Activated CD4-positive, alpha-beta T cell treated with anti-CD3 and anti-CD28 coated beads, Interleukin-2, amount 50 U/mL, for 4 hours (primary cell): ENCODE measurements at places on chromosomes 5 and 9.

GRCh38 chr9:88974641-88975040, 16.6 kb upstream of the S1PR3 start:
- no peak for DNase-seq

DNA sequence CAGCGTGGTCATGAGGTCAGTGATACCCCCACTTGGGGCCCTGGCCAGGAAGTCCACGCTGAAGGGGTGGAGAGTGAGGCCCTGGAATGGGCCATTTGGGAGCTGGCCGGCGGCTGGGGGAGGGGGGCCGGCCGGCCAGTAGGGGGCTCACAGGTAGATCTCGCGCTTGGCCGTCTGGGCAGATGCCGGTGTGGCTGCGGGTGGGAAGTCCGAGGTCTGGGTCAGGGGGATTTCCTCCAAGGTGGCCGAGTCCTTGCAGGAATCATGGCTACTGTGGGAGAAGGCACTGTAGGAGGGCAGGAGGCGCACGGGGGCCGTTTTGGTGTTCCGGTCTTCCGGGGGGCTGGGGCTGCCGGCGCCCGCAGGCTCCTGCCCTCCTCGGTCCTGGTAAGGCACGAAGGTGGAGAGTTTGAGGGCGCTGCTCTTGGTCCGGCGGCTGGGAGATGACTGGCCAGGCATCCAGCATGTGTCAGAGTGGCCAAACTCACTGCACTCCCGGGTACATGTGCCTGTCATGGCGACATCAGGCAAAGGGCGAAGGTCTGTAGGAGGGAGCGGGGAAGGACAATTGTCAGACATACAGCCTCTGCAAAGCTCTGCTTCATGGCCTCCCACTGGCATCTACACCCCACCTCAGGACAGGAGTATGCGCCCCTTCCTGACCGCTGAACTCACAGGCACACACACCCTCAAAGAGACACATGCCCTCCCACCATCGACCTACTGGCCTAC, 24.1 kb downstream of the PCDH1 start:
- no peak for DNase-seq

GRCh38 chr9:34999576-34999975, 10.0 kb downstream of the DNAJB5 start:
- DNase-seq = no peak

DNA sequence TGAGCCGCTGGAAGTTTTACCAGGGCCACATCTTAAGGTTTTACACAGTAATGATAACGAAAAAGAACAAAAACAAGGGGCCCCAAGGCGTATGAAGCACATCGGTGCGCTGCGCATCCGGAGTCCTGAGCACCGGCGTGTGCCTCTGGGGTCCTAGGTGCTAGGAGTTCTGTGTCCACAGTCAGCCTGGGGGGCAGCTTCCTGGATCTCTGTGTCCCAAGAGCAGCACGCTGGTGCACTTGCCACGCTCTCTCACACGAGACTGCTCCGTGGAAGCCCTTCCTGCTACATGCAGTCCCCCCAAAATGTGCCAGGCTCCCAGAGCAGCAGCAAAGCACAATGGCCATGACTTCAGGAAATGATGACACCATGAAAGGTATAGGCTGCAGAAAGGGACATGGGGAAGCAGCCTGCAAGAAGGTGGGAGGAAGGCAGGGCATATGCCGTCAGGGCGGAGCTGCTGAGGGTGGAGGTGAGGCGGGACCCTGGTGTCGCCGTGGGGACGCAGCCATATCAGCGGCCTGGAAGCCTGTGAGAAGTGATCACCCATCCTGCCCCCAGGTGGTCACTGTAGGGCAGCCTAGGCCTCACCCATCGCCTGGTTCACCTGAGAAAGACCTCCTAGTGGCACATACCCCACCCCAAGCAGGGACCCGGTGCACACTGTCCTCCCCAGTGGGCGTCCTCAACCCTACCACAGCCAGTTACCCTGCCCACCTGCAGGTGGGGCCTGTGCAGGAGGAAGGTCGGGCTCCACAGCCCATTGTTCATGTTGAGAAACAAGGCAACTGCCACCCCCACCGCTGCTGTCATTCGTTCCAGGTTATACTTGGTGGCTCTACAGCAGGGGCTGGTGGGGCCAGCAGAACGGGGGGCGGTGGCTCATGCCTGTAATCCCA, 23.6 kb upstream of the SLC6A3 start:
- no peak for DNase-seq

DNA sequence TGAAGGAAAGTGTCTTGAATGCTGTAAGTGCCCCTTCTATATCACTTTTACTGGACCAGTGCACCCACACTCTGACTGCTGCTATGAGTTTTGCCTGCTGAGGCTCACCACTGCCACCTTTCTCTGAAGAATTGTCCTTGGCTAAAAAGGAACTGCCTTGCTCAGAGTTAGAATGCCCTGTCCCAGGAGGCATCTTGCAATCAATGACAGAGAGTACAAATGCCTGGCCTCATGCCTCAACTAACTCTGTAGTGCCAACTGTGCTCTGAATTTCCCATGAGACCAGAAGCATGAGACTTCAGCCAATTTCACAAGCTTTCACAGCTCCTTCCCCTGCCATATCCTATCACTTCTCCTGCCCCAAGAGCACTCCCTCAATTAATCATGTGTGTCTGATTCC, 569.7 kb downstream of the ZNF608 start:
- no peak for DNase-seq

- DNase-seq = no peak
Observed at GRCh38 chr5:73093943-73094342, 26.4 kb upstream of the TMEM171 start.

DNA sequence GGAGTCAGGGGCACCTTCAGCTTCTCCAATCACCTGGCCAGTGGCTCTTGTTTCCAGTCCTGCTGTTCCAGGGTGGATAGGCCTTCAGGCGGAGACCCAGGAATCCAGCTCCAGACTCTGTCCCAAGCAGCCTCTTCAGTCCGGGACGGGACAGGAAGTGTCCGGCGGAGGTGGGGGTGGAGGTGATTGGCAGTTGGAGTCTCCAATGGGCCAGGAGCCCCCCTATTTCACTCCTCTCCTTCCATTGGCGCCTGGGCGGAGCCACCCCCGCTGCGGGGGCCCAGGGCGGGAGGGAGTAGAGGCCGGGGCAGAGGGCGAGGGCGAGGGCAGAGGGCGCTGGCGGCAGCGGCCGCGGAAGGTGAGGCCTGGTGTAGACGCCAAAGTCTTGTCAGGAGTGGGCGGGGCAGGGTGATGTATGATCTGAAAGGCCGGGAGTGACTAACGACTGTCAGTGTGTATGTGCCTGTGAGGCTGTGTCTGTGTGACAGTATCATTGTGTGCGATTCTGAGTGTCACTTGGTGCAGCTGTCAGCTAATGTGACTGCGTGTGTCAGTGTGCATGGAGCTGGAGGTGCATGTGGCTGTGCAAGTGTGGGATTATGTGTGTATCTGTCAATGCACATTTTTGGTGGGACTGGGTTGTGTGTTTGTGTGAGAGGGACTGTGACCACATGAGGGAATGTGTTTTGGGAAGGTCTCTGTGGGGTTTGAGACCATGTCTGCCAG, at the start of gene IL11RA:
Gene IL11RA (plus strand): TSS at position 310 of the 726 bp plus-strand sequence. CDS start 3,033 bp downstream, outside the sequence.
- peak; percentile 45 for DNase-seq

DNA sequence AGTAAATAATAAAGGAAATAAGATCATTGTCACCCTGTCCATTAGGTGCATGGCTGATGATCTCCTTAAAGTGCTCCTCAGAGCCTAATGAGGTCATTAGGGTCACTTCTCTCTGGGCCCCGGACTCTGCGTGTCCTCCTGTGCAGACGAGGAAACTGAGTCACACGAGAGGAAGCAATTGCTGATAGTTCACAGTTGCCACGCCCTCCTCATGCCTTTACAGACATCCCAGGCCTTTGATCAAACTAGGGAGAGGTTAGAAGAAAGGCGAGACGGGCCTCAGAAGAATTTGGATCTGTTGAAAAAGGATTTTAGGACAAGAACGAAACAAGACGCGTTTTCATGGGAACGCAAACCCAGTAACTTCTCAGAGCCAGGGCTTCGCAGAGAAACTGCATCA, 32.0 kb upstream of the MSX2 start:
- no peak for DNase-seq

GRCh38 chr9:105311306-105311705, 66.9 kb downstream of the SLC44A1 start:
- no peak for DNase-seq

DNA sequence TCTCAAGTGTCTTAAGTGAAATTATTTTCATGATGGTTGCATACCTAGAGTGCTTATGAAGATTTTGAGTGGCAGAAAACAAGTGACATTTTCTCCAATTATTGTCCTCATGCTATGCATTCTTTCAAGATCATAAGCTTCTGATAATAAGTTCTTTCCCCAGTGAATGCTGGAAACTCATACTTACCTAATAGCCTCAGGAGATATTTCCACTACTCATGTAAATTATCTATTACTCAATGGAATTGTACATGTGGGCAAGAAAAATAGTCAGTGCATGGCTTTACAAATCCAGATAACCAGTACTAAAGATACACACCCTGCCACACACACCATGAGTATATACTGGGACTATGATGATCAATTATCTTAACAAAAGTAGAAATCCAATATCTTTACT, 1219.4 kb upstream of the C9orf72 start:
- DNase-seq = no peak

DNA sequence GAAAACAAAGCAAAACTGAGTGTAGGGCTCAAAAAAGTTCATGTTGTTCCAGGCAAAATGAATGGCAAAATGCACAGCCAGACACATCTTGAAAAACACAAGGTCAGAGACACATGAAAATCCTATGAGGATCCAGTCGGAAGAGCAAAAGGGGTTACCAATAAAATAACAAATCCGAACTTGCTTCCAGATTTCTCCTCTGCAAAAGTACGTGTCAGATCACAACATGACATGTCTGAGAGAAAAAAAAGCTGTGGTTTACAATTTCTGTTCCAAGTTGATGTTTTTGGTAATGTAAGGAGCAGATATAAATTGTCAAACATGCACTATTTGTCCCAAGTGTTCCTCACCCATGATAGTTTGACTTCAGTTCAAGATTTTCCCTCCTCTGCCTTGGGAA, 15.9 kb upstream of the ADAMTS16 start:
- DNase-seq = no peak

GRCh38 chr5:95152535-95152934, 132.4 kb downstream of the MCTP1 start:
- DNase-seq = no peak

- DNase-seq = no peak
Observed at GRCh38 chr5:122984425-122984824, 52.1 kb downstream of the PPIC start.

- no peak for DNase-seq
Observed at GRCh38 chr5:74179701-74180100, 460.8 kb downstream of the ENC1 start.

GRCh38 chr9:77486968-77487367, 161.2 kb downstream of the GNA14 start:
- no peak for DNase-seq

GRCh38 chr5:10876006-10876744, 115.1 kb upstream of the DAP start:
- no peak for DNase-seq

- DNase-seq = no peak
Observed at GRCh38 chr5:18329328-18329727, 695.1 kb downstream of the TAF11L14 start.

- no peak for DNase-seq
Observed at GRCh38 chr5:177595991-177596774, 3.7 kb upstream of the B4GALT7 start.

GRCh38 chr5:177403102-177403791, 2.8 kb upstream of the PFN3 start:
- DNase-seq = peak; percentile 25

GRCh38 chr5:15823398-15823797, 323.4 kb downstream of the FBXL7 start:
- no peak for DNase-seq

GRCh38 chr5:5046680-5047502, 93.2 kb upstream of the ADAMTS16 start:
- DNase-seq = no peak

GRCh38 chr9:136576269-136576626, 30.4 kb upstream of the NOTCH1 start:
- DNase-seq = no peak

- no peak for DNase-seq
Observed at GRCh38 chr5:126568206-126568755, 26.7 kb downstream of the ALDH7A1 start.

- no peak for DNase-seq
Observed at GRCh38 chr9:127522727-127523126, 71.4 kb downstream of the LRSAM1 start.

- no peak for DNase-seq
Observed at GRCh38 chr9:135678236-135679017, 15.3 kb downstream of the LCN9 start.

GRCh38 chr5:40841068-40841805, at the start of gene CARD6:
Gene CARD6 (plus strand): TSS chr5:40841367. CDS start chr5:40841383, 16 bp downstream.
- no peak for DNase-seq

- DNase-seq = peak; percentile 63
Observed at GRCh38 chr9:130701059-130702022, 7.8 kb downstream of the EXOSC2 start.

- no peak for DNase-seq
Observed at GRCh38 chr9:110777196-110777875, 108.7 kb downstream of the MUSK start.

DNA sequence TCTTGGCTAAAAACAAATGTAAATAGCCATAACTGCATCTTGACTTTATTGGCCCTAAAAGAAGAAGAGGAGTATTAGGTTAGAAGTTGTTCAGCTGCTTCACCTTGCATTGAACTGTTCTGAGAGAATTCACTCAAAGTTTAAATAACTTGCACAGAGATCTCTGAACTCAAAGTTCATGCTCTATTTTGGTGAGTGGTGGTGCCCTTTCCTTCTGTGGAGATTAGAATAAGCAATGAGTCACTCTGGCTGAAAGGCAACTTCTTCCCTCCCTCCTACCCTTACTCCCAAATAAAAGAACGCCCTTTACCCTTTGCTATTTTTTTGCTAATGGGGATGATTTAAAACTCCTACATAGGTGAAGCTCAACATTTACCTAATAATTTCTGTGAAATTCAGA, 48.9 kb downstream of the ERMP1 start:
- no peak for DNase-seq

DNA sequence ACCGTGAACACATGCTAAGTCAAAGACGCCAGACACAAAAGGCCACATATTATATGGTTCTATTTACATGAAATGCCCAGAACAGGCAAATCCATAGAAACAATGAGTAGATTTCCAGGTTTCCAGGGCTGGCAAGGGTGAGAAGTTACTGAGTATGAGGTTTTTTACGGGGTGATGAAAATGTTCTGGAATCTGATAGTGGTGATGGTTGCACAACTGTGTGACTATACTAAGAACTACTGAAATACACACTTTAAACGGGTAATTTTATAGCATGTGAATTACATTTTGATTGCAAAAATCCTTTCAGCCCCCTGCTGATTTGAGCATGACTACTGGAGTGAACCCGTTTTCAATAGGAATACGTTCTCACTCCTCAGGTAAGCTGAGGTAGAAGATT, 46.7 kb upstream of the TBC1D9B start:
- DNase-seq = no peak

DNA sequence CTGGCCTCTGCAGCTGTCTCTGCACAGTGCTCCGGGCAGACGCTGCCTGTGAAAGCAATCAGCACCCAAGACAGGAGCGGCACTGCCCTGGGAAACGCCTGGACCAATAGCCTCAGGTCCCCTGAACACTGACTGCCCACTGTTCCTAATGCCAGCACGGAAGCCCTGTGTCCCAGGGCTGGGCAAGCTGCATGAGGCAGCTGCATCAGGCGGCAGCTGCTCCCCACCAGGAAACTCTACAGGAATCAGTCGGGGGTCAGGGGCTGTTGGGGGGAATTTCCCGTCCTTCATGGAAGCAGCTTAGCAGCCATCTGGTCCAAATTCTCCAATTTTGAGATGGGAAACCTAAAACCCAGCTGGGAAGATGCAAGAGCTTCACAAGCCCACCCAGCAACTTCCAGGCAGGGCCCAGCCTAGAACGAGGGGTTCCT, 118.6 kb downstream of the VAV2 start:
- DNase-seq = no peak

GRCh38 chr9:89576404-89576839, 28.4 kb upstream of the GADD45G start:
- DNase-seq = no peak
